ENCODE measurements at places on chromosomes 12 and 14.
A peak's percentile ranks its signal among the peaks of the same experiment; 100 is the strongest.

DNA sequence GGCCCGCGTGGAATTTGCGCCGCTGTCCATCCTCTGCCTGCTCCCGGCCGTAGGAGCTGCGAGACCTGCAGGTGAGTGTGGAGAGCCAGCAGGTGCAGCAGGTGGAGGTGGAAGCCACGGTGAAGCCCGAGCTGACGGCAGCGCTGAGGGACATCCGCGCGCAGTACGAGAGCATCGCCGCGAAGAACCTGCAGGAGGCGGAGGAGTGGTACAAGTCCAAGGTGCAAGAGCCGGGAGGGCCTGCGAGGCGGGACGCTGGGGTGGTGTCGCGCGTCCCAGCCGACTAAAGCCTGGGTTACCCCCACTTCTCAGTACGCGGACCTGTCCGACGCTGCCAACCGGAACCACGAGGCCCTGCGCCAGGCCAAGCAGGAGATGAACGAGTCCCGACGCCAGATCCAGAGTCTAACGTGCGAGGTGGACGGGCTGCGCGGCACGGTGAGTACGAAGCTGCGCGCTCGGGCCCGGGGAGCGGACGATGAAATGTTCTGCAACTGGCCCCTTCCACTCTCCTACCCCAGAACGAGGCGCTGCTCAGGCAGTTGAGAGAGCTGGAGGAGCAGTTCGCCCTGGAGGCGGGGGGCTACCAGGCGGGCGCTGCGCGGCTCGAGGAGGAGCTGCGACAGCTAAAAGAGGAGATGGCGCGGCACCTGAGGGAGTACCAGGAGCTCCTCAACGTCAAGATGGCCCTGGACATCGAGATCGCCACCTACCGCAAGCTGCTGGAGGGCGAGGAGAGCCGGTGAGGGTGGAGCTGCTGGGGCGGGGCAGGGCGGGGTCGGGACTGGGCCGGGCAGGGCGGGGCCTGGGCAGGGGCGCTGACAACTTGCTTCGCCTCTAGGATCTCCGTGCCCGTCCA lies 2.1 kb downstream of the PRPH start:
- DNase-seq, result no peak

GRCh38 chr14:39417014-39417413 lies 15.2 kb downstream of the FBXO33 start:
- no peak for DNase-seq

GRCh38 chr12:26961803-26962202 lies 23.5 kb downstream of the FGFR1OP2 start:
- DNase-seq, result no peak

- DNase-seq, result no peak
Measured at GRCh38 chr14:98913967-98914650, 357.9 kb downstream of the BCL11B start.

DNA sequence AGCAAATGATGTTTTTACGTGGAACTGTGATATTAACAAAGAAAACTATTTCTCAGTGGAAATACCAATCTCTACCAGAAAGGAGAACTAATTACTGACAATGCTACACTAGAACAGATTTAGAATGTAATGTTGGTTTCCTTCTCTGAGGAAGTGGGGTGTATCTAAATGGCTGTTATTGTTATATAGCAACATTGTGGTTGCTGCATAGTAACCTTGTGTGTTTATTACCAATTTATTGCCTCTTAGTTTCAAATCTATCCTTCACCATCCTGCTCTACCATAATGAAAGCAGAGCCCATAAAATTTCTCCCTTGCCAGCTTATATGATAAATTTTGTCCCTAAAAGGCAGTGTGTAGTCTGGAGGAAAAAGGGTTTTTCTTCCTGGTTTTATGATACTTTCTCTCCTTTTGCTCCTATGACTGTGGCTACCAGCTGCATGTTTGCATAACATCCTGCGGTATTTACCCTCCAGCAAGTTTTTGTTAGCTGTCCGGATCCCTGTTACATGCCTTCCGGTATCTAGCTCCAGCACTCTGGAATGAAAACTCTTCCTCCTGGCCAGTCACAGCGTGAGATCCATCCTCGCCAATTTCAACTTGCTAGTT lies 5.7 kb upstream of the KLRK1 start:
- DNase-seq, result no peak

DNA sequence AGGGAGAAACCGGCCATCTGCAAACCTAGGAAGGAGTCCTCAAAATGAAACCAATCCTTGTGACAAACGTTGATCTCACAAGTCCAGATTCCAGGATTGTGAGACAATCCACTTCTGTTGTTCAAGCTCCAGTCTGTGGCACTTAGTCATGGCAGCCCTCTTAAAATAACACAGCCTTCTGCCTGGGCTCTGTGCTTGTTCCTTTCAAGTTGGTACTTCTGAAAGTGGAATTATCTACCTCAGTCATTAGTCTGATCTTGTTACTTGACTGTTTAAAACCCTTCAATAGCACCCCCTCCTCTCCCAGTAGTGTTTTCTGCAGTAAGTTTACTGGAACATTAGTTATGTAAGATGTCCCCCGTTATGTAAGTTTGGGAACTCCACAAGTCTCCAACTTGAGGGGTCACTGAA lies 111.0 kb upstream of the HIF1A start:
- peak; percentile 12 for DNase-seq

DNA sequence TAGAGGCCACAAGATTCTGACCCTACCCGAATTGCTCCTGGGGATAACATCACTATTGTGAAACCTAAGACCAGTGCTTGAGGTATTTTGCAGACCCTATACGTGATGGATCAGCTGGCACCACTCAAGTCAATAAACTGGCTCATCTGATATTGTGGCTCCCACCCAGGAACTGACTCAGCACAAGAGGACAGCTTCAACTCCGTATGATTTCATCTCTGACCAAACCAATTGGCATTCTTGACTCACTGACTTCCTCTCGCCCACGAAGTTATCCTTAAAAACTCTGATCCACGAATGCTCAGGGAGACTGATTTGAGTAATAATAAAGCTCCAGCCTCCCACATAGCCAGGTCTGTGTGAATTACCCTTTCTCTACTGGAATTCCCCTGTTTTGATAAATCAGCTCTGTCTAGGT lies 1036.1 kb upstream of the TMEM132C start:
- no peak for DNase-seq

DNA sequence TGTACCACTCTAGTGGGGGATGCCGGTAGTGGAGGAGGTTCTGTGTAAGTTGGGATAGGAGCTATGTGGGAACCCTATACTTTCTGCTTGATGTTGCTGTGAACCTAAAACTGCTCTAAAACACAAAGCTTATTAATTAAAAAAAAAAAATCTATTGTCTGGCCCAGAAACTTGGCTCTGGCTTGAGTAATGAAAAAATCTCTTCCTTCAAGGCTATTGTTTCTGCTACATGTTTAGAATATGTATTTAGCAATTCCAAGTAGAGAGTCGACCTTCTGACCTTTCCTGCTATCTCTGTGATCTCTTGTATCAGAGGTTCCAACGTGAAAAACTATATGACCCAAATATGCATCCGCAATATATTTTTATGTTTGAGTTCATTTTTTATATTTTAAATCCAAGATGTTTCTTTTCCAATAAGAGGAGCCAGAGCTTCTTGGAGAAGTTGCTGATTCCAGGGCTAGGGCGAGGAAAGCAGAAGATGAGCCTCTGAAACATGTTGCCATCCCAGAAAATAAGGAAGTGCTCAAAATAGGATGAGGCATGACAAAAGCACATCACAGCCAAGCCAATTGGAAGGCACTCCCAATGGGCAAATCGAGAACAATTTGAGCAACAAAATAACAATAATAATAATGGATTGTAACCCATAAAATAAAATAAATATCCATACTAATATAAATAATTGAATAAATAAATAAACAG lies 184.6 kb upstream of the TMEM260 start:
- no peak for DNase-seq

- DNase-seq, result no peak
Measured at GRCh38 chr12:22409377-22410164, 75.1 kb upstream of the ST8SIA1 start.

- no peak for DNase-seq
Measured at GRCh38 chr12:91264178-91264577, 81.6 kb upstream of the DCN start.

DNA sequence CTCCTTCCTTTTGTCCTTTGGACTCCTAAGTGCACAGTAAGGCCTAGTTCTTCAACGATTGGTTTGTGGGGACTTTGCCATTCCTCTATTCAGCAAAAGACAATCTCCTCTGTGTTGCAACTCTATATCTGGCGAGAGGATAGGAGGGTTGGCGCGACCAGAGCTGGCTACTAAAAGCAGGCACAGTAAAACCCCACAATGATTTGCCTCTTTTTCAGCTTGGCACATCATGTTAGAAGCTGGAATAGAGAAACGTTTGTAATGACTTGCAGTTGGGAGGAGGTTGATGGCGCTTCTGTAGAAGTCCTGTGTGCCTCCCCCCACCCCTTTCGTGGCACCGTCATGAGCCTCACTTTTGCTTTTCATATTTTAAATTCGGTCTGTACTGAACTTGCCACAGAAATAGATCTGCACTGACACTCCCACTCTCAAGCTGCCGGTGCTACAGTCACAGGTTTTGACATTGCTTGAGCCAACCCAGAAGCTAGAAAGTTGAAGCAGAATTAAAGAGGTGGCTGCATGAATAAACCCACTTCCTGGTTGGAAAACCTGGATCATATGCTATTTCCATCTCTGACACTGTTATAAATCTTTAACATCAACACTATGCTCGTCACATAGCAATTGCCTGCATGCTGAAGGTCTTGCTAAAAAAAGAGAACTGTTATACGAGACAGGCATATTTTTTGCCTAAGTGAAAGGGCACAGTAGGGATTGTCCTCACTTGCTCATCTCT lies 315.3 kb upstream of the PRICKLE1 start:
- no peak for DNase-seq

GRCh38 chr12:16603260-16603915 lies 2.6 kb downstream of the LMO3 start:
- no peak for DNase-seq

DNA sequence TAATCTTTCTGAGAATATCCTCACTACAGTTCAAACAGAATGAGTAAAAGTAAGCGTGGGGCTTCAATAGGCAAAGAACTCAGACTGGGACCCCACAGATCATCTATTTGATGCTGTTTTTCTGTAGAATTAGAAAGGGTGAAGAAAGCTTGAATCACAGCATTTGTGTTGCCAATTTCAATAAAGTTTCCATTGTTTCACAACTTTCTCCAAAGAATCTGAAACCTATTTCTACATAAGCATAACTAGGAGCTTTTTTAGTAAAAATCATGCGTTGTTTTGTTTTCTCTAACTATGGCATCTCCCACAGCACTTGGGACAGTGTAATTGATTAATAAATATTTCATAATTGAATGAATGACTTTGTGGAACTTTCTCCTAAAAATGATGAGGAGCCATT lies 16.7 kb upstream of the NEDD1 start:
- no peak for DNase-seq

DNA sequence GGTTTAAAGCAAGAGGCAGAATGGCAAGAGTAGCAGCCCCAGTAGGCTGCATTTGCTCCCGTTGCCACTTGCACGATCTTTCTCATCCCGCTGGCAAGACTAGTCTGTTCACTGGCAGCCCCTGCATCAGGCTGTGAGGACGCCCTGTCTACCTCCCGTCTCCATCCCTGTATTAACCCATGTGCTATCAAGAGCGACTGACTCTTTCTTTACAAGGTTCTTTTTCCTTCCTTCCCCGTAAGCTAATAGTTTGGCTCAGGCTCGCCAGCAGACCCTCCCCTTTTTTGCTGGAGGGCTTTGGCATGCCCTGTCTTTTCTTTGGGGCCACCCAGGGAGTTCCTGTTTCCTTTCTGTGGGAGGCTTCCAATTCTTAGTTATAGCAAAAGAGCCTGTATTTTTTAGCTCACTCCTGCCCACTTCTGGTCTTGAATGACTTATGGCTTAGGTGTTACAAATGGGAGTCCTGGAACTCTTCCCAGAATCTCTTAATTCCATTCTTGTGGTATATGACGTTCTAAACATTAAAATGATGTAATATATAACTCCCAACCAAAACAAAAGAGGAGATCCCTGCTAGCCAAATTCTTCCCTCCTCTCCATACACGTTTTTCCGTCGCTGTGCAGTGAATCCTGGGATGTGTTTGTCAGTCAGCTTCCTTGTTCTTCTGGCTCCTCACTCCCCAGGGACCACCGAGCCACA lies 149.0 kb downstream of the PRKCH start:
- no peak for DNase-seq

- no peak for DNase-seq
Measured at GRCh38 chr14:88868558-88869159, 44.2 kb downstream of the TTC8 start.

DNA sequence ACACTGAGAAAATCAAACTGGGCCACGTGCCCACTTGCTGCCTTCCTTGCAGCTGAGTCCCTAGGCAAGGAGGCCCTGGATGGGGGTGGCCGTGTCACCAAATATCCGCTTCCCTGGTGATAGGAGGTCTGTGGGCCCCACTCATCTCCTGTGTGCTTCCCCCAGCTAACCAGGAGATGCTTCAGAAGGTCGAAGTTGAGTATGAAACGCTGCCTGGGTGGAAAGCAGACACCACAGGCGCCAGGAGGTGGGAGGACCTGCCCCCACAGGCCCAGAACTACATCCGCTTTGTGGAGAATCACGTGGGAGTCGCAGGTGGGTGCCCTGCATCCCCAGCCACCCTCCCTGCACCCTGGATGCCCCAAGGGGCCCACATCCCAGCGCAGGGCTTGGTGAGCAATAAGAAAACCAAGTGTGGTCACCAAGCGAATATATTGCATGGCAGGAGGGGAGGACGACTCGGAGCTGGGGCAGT lies 6.8 kb upstream of the SIVA1 start:
- no peak for DNase-seq

DNA sequence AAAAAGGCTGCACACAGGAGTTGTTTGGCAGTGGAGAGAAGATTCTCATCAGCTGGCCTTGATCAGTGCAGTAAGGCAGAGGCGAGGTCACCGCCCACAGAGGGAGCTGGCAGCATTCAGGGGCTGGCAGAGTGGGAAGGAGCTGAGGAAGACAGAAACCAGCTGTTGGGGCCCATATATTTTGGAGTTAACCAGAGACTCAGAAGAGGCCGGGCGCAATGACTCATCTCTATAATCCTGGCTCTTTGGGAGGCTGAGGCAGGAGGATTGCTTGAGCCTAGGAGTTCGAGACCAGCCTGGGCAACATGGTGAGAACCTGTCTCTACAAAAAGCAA lies 17.7 kb downstream of the SMCO2 start:
- DNase-seq, result peak; percentile 87

DNA sequence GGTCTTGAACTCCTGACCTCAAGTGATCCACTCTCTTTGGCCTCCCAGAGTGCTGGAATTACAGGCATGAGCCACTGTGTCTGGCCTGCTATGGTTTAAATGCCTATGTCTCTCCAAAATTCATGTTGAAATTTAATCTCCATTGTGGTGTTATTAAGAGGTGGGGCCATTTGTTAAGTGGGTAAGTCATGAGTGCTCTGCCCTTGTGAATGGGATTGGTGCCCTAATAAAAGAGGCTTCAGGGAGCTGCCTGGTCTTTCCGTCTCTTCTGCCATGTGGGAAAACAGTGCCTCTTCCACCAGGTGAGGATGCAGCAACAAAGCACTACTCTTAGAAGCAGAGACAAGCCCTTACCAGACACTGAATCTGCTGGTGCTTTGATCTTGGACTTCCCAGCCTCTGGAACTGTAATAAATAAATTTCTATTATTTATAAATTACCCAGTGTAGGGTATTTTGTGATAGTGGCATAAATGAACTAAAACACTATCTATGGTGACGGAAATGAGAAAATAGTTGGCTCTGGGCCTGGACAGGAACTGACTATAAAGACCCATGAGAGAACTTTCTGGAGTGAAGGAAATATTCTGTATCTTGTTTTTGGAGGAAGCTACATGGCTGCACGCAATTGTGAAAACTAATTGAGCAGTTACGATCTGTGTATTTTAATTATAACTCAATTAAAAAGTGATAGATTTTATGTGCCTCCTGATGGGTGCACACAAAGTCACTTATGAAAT lies 12.1 kb upstream of the ATP23 start:
- DNase-seq, result no peak

- peak; percentile 44 for DNase-seq
Measured at GRCh38 chr12:92759634-92760268, 57.0 kb downstream of the PLEKHG7 start.

All from adrenal gland (tissue), 19 donors.